EH (cell line): ENCODE measurements at places on chromosomes 5 and 9.

DNA sequence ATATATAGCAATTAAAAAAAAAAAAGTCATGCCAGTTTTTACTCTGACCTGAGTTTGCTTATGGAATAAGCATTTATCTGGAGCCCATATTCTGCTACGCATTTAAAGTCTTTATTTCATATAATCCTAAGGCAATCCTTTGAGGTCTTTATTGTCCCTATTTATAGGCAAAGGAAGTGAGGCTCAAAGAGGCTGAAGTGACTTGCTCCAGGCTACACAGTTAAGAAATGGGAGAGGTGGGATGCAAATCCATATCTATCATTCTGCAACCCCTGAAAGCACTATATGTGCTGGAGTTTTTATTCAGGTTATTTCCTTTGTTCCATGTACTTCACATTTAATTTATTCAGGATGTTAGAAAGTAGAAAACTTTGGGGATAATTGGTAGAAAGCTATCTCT lies 12.1 kb downstream of the KDM3B start:
- DNase-seq: no peak

DNA sequence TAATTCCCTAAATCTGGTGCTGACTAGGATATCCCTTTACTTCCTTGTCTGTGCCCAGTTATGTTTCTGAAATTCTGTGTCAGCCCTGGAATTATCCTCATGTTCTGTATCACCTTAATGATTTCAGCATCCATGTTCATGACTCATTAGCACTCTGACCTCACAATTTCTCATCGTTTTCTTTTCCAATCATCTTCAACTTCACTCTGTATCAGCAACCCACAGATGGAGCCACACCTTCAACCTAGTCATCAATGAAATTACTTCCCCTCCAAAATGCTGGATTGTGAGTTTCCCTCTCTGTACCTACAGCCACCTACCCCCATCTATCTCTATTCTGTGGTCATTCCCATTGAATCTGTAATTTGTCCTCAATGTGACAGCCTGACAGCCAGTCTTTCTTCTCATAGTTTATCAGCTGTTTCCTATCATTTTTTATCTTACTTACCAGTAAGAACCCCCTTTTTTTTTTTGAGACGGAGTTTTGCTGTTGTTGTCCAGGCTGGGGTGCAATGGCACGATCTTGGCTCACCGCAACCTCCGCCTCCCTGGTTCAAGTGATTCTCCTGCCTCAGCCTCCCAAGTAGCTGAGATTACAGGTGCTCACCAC lies 3.1 kb upstream of the IL6ST start:
- peak; percentile 49 for DNase-seq

DNA sequence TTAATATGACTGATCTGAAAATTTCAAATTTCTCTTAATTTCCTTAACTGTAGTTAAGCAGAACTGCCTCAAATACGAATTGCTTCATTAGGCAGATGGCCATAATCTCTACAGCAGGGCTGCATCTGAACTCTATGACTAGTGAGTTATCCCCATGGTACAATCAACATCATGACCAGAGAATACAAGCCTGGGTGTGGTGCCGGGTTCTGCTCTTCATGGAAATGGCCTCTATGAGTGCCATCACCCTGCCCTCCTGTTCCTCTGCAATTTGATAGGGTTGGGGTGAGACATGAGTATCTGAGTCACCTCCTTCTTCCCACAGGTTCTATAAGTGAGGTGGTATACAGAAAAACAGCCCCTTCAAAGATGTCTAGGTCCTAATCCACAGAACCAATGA lies 235.9 kb downstream of the AP3B1 start:
- DNase-seq: no peak

DNA sequence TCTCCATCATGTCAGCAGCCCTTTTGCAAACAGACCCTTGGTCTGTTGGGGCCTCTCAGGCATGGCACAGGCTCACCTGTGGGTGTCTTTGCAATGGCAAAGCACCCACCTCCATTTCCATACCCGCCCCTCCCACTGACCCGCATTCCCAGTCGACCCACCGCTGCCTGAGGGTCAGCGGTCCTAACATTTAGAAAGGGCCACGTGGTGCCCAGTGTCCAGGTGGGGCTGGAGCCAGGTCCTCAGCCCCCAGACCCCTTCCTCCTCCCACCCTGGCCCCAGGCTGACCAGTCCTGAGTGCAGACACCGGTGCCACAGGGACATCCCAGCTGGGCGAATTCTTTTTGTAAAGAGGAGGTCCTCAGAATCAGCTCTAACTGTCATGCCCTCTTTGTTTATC lies 43.3 kb upstream of the CEP72 start:
- no peak for DNase-seq
